SHP77 (cell line): ENCODE measurements at places on chromosomes 11 and 22.

DNA sequence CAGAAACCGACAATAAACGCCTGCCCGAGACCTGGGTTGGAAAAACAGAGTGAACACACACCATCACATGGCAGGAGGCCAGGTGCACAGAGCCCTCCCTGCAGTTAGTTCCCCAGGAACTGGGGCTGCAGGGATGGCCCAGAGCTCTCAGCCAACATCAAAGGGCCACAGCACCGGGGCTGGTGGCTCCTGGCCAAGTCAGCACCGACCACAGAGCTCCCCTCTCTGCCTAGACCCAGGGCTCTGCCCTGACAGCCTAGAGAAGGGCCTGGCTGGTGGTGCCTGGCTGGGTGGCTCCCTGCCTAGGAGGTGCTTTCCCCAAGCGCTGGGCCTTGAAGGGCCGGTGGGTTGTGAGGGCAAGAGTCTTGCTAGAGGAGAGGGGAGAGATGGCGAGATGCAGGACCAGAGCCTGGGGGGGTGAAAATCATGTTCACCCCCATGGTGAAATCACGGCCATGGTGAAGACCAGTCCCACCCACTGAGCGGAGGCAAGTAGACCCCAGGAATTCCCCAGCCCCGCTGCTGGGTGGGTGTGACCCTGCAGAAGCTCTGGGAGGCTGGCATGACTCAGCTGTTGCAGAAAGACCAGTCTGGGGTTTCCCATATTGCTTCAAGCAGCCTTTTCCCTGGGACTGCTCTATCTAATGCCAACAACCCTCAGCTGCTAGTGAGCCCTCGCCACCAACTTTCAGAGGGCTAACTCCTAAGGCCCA is 7.2 kb upstream of the BID start:
- DNase-seq, result peak; percentile 77

- no peak for DNase-seq
Measured at GRCh38 chr11:17528181-17528691, 16.0 kb downstream of the USH1C start.

- DNase-seq, result peak; percentile 38
Measured at GRCh38 chr11:65113361-65113756, 1.7 kb downstream of the TM7SF2 start.

DNA sequence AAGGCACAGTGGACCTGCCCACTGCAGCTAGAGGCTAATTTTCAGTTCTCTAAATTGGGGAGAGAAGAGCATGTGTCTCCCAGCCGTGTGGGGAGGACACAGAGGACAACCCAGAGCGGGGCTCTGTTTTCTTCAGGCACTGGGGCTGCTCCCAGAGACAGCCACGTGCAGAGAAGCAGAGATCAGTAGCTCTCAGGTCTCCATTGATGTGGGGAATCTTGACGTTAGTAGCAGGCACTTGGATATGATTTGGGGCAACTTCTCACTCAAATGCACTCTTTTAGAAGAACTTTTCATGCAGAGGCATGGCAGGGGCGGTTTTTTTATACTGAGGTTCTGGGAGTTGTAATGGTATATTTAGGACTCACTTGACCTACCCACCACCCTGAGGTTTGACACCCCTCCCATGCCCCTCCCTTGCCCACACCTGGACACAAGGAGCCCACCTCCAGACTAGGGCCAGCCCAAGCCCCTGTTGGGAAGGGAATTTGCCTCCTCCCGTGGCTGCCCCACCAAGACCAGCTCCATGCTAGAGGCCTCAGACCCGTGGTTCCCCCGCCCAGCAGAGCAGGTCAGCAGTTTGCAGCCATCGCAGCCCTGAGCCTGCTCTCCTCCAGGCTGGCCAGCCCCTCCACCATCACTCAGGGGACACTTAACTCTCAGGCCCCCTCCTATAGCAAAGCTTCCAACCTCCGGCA is 94.2 kb upstream of the RTL6 start:
- DNase-seq, result no peak

DNA sequence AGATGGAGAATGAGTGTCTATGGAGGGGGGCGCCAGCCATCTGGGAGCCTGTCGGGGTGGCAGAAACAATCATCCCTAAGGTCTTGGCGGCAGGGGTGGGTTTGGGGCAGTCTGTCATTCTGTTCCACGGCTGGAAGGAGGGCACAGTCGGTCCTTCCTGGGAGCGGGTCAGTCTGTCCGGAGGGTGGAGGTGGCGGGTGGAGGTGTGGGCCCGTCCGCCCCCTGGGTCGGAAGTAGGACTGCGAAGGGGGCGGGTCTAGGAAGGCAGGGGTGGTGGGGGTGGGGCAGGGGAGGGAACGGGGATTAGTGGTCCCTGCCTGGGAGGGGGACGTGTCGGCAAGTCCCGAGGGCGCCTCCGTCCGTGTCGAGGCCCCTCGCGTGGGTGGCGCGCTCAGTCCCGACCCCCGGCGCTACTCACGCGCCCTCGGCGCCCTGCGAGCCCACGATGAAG is 461 bp downstream of the TBC1D10A start:
- DNase-seq, result no peak

- DNase-seq, result no peak
Measured at GRCh38 chr11:90250970-90251369, 28.1 kb upstream of the CHORDC1 start.

DNA sequence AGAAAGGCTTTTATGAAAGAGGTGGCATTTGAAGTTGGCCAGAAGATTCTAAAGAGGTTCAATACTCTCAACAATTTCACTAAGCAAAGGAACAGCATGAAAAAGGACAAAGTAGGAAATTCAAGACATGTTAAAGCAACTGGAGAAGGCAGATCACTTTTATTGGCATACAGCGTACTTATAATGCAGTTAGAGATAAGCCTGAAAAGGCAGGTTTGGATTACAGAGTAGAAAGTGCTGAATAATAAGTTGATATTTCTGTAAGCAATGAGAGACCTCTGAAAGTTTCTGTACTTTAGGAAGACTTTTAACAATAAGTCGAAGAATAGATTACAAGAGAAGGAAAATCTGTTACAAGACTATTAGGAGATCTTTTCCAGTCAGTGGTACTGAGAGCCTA is 25.1 kb downstream of the MTMR2 start:
- no peak for DNase-seq

GRCh38 chr11:129888451-129888850 is 6.9 kb downstream of the NFRKB start:
- DNase-seq, result no peak

- DNase-seq, result no peak
Measured at GRCh38 chr11:34826384-34826726, 89.8 kb downstream of the APIP start.

GRCh38 chr11:62345861-62346260 is 8.6 kb downstream of the ASRGL1 start:
- no peak for DNase-seq

GRCh38 chr11:15280393-15280792 is 165.7 kb downstream of the INSC start:
- DNase-seq, result no peak

- no peak for DNase-seq
Measured at GRCh38 chr11:123381817-123382554, 48.1 kb upstream of the GRAMD1B start.

DNA sequence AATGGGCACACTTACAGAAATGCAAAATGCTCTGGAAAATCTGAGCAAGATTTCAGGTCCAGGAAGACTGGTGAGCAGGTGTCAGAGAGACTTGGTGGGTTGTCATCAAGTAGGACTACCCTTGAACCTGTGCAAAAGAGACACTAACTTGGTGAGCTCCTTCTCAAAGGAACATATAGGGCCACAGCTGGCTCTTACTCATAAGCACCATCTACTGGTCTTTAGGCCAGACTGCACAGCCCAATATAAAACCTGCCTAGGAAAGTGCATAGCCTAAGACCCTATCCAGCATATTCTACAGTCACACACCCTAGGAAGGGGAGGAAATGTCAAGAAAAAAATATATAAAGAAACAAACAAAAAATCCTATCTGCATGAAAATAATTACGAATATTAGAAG is 18.2 kb upstream of the OR10W1 start:
- no peak for DNase-seq

DNA sequence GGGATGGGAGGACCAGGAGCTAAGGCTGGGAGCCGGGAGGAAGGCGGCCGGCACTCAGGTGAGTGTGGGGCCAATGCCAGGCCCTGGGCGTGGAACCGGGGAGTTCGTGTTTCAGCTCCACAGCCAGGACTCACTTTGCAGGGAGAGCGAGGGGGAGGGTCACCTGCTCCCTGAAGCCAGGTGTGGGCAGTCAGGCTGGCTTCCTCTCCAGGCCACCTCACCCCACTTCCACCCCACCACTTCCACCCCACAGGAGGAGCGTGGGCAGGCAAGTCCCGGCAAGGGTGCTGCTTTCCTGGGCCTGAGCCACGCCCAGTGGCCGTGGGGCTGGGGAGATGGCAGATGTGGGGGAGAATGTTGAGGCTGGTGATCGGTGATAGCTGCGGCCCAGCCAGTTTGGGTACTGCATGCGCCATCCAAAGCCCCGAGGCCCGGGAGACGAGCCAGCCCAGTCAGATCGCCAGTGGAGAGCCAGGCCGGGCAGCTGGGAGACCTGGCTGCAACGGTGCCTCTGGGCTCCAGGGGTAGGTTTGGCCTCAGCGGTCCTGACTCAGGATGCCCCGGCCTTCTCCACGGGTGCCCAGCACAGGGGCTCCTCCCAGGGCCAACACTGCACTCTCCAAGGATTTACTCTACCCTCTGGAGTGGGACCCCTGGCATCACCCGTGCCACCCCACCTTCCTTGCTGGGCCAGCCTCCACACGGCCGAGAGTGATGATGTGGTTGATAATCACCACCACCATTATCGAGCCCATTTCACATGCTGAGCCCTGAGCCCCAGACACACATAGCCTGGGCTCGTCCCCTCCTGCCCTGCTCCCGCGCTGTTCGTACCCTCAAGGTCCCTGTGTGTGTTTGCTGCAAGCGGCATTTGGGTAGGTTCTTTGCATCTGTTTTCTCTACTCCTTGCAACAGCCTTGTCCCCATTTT is 93.8 kb downstream of the WNT7B start:
- DNase-seq, result no peak

DNA sequence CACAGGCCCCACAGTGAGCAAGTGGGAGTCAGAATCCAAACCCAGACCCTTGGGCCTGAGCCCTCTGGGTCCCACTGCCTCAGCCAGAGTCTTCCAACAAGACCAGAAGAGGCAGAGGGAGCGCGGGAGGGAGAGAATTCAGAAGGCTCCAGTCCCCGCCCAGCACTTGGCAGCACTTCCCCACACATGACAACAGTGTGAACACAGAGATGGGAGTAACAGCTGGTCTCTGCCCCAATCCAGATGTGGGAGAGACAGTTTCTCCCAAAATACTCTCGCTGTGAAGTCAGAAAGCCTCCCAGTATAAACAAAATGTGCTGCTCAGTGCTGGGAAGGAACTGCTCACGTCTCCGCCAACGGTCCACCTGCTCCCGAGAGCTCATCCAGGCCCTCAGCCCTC is 219.9 kb downstream of the MN1 start:
- DNase-seq, result no peak

DNA sequence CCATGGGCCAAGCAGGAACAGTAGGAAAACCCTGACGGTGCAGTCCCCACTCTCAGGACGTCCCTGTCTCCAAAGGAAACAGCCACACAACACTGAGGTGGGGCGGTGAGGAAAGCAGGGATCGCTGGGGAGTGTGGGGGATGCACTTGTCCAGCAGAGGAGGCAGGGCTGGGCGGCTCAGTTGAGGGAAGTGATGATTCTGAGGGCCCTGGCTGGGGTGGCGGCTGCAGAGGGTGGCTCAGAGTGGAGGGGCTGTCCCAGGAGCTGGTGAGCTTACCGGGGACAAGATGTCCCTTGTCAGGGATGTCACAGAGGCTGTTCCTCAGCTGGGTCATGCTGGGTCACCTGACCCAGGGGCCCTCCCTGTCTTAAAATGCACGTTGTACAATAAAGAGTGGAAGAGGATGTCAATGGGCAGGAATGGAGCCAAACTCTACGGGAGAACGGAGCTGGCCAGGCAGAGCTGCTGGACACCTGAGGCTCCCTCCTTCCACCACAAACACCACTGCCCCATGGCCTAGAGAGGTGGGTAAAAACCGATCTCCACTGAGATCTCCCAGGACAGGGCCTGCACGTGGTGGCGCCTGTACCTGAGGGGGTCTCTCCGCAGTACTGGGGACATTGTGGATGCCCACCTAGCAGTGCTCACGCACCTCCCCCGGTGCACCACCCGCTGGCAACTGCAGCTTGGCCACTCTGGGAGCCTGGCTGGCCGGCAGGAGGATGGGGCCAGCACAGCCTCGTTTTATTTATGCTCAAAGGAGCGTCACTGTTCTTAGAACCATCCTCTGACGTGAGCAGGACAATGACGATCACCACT is 9.7 kb upstream of the EFCAB6 start:
- DNase-seq, result no peak

DNA sequence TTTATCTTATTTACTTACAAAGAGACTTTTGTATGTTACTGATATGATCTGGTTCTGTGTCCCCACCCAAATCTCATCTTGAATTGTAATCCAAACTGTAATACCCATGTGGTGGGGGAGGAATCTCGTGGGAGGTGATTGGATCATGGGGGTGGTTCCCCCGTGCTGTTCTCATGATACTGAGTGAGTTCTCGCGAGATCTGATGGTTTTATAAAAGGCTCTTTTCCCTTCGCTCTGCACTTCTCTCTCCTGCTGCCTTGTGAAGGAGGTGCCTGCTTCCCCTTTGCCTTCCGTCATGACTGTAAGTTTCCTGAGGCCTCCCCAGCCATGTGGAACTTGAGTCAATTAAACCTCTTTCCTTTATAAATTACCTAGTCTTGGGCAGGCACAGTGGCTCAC is 42.4 kb upstream of the WNT7B start:
- no peak for DNase-seq

- no peak for DNase-seq
Measured at GRCh38 chr11:72950685-72951084, 136.5 kb downstream of the ATG16L2 start.

DNA sequence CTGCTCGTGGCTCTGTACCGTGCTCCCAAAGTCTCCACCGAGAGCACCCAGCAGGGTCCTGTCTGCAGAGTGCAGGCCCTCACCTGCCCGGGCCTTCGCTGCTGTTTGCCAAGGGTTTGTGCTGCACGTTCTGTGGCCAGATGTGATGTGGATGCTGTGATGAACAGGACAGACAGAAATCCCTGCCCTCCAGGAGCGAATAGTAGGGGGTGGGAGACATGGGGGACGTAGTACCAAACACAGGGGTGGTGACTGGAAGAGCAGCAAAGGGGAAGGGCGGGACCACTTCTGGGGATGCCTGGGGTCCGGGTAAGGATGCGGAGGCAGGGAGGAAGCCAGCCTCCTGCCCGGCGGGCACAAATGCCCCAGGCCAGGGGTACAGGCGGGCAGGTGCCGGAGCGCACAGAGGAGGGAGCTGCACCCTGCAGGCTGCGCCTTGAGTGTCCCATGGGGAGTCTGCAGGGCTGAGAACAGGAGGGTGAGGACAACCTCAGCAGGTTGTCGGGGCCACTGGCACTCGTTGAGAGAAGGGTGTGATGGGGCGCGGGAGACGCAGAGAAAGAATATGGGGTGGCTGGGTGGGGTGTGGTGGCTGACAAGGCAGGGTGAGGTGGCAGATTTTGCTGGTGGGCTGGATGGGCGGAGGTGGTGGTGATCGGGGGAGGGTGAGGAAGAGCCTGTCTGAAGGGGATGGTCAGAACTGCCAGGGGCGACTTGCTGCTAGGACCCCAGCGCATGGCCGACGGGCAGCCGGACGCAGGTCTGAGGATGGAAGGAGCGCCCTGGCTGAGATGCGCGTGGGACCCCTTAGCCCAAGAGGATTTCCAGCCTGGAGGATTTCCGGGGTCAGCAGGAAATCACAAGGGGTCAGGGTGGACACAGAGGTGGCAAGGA is 16.3 kb upstream of the CTSD start:
- no peak for DNase-seq
